Pulmonary artery endothelial cell (primary cell): ENCODE measurements at places on chromosomes 12 and 14.

- DNase-seq = no peak
These were observed 80.3 kb upstream of the NOS1 start for GRCh38 chr12:117441751-117442150.

DNA sequence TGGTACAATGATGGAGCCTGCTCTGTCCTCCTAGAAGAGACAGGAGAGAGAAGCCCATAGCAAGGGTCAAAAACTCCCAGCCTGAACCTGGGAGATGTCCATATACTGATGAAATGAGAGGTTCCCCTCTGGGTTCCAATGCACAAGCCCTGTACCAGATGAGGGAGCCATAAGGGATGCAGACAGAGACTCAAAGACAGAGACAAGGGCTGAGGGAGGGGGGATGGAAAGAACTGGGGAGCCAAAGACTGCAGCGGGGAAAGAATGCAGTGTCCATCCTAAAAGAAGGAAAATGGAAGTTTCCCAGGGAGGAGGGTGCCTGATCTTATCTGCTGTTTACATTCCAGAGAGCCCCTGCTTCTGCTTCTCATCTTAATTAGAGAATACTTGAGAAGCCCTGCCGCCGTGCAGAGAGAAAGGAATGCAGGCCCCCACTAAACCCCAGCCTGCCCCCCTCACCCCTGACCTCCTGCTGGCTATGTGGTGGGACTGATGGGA is 27.7 kb downstream of the KRT18 start:
- no peak for DNase-seq

DNA sequence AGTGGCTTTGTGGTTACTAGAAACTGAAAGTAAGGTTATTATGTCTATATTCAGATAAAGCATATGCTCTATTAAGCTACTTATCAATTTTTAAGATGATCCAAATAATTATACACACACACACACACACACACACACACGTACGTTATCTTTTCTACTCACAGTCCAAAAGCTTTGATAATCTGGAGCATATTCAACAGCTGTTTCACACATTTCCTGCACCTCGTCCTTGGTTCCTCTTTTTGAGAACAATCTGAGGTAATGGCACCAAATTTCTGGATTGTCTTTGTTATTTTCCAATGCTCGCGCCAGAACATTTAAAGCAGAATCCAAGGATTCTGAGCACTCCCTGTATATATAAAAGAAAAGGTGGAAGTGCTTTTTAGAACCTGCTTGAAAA is 37.5 kb downstream of the ZFC3H1 start:
- DNase-seq = no peak

DNA sequence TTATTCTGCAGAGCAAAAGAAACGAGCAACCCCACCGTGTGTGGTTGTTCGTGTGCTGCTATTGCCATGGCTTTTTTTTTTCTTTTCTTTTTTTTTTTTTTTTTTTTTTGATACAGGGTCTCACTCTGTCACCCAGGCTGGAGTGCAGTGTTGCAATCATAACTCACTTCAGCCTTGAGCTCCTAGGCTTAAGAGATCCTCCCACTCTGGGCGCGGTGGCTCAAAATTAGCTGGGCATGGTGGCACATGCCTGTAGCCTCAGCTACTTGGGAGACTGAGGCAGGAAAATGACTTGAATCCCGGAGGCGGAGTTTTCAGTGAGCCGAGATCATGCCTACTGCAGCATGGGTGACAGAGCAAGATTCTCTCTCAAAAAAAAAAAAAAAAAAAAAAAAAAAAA is 144.2 kb downstream of the ESR2 start:
- no peak for DNase-seq

DNA sequence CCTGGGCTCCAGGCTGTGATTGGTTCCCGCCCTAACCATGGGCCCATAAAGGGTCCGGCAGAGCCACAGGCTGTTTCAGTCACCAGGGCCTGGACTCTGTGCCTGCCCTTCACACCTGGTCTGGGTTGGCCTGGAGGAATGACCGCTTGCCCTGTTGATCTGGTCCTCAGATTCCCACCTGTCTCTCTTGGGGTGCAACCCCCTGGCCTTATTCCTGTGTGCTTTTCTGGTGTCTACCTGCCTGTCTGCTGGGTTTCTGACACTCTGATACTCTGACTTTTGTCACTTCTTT is 2.9 kb upstream of the KRT83 start:
- no peak for DNase-seq

DNA sequence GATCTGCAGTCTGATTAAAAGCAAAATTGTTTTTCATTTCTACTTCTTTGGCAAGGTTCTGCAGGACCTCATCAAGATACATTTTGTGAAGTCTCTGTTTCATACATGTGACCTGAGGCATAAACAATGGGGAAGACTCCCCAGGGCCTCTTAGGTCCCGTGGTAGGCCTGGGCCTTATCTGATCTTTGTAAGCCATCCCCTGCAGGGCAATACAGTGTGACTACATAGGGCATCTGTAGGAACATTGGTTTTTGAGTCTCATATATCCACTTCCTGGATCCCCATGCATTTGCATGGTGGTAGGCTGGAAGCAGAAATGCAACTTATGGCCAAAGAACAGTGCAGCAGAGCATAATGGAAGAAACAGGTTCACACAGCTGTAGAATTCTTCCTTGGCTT is 6.0 kb downstream of the FAR2 start:
- no peak for DNase-seq

GRCh38 chr12:3319723-3320492 is 171.1 kb upstream of the PRMT8 start:
- no peak for DNase-seq

DNA sequence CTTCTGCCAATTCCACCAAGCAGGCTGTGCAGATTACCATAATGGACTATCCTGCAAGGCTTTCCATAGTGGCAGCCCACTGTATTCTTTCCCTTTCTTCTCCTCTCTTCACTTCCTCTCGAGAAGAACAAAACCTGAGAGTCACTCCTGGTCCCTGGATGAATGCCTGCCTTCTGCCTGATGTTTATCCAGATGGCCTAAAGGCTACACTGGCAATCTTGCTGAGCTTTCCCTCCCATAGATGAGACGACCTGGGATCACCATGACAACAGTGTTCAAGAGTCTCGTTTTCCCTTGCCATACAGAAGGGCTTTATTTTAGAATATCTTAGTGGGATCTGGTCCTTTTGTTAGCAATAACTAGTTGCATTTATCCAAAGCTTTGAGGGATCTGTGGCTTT is 142.3 kb downstream of the RTN1 start:
- DNase-seq = no peak

GRCh38 chr14:70333289-70333688 is 26.2 kb downstream of the COX16 start:
- no peak for DNase-seq

DNA sequence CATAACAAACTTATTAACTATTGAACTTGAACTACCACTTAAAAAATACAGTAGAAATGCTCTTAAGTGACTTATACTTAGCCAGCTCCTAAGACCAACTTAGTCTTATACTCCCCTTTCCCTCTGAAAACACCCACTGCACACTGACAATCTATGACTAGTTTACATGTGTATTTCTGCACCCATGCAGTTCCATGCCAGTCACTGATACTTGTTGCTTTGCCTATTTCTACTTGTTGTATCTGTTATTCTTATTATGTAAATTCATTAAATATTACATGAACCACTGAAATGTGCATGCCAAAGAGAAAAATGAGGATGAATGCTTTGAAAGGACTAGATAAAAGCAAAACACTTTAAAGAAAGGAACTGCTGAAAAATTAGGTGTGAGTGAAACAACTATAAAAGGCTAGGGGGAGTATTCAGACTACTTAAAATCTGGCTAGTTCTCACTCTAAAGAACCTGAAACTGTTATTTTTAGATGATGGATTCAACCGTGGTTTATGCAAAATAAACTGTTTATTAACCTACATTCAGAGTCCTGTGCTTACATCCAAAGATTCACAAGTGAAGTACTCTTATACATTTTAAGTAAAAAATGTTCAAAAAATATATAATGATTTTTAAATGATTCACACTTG is 74.7 kb downstream of the RPS6KA5 start:
- DNase-seq = no peak

DNA sequence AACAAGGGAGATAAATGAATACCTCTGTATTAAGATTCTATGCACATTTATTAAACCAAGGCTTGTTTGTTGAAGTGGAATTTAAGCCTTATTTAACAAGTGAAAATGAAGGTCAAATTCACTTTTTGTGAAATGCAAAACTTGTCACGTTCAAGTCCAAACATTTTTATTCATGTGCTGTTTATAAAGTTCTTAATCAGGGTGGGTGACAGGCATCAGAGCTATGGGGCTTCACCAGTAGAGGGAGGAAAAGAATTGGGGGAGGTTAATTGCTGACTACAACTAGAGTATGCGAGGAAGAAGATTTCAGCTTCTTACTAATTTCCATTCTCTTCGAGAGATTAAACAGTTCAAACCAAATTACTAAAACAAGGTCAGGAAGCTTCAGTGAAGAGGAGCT is 9.7 kb downstream of the MOK start:
- DNase-seq = no peak
